ENCODE measurements at places on chromosomes 2 and 18.

DNA sequence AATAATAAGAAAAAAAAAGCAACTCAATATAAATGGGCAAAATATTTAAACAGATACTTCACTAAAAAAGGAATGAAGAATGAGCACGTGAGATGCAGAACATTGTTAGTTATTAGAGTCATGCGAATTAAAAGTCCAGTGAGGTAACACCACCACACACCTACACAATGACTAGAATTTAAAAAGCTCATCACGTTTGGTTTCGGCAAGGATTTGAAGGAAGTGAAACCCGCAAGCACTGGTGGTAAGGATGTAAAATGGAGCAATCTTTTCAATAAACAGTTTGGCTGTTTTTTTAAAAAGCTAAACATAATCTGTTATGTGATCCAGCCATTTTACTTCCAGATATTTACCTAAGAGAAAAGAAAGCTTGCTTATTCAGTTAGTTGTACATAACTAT lies 1181.6 kb upstream of the CELF4 start:
- DNase-seq: no peak

GRCh38 chr2:147451902-147452515 lies 392.8 kb upstream of the ACVR2A start:
- no peak for DNase-seq

DNA sequence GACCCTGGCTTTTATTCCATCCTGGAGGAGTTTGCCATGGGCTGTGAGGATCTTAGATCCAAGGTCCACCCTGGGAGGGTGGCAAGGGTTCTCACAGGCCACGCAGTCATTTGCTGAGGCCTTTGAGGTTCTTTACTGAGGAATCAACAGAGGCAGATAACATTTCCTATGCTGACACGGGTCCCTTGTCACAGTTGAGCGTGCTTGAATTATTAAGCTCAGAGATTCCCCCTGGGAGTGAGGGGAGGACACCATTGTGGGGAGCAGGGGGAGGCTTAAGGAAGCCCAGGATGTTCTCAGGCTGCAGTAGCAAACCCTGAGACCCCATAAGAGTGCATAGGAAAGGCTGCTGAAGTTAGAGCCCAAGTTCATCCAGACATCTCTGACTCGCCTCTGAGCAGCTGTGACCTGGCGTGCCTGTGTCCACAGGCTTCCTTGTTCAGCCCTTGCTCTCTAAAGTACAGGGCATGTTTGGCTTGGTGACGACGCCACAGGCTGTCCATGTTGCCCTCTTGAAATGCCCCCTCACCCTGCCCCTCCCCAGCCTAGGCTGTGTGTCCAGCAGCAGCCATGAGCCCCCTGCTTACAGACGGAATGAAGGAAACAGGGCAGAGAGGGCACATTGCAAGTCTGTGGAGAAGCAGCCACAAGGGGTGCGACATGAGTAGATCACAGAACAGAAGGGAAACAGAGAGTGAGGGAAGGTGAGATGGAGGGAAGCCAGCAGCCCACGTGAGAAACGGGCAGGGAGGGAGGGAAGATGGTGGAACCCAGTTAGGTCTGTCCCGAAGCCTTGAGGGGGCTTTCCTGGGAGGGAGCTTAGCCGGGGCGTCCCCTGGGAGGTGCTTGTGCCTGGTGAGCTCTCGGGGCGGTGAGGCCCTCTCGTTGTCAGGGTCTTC lies 34.0 kb downstream of the NAPG start:
- no peak for DNase-seq

DNA sequence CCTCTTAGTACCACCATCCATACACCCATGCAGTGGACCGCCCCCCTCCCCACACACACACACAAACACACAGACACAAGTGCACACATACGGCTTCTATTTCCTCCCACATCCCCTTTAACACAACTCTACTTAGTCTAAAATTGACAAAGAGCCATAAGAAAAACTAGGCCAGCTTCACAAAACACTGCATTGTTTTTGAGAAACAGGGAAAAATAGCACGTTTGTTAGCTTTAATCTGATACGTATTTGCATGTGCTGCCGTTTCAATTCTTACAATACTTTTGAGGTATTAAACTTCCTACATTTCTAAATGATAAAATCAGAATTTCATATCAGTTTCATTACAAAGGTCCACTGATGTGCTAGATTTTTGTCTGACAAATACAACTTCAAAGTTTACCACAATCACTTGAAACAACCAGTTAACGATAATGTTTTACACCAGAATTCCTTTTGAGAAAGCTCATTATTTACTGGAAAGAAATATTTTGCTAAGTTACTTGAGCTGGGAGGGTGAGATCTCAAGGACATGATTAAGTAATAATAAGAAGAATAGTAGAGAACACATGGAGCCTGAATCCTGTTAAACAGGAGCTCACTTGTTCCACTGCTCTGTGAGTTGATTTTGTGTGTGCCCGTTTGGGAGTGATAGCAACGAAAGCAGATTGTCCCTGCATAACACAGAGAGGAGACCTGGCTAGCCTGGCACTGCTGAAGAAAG lies 74.5 kb downstream of the MOGAT1 start:
- no peak for DNase-seq

- DNase-seq: no peak
Measured at GRCh38 chr2:65292461-65293011, 64.9 kb downstream of the ACTR2 start.

GRCh38 chr18:26697186-26697884 lies 149.0 kb upstream of the KCTD1 start:
- DNase-seq: no peak

DNA sequence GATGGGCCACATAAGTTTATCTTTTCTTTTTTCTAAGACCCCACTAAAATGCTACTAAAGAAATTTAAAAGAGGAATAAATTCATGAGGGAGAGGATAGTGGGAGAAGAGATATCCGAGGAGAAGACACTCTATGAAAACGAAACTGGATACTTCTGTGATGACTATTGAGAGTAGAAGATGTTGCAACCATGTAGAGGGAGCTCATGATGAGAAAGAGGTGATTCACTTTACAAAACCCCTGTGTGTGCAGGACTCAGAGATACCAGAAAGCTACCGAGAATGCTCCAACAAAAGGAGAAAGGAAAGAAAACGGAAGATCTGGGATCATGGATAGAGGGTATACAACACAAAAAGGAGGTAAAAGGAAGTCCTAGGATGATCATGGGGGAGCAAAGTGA lies 34.9 kb downstream of the SLC38A11 start:
- no peak for DNase-seq

- no peak for DNase-seq
Measured at GRCh38 chr2:48195169-48195568, 288.9 kb upstream of the FBXO11 start.

GRCh38 chr18:56873441-56874140 lies 222.4 kb downstream of the WDR7 start:
- DNase-seq: no peak

All from GOT3 (cell line).